Cortex of kidney (tissue), 1 donor: ENCODE measurements at places on chromosomes 12 and 14.

- no peak for DNase-seq
These were observed 54.0 kb upstream of the CDKN3 start for GRCh38 chr14:54342806-54343205.

- no peak for DNase-seq
These were observed 443.4 kb downstream of the GLT1D1 start for GRCh38 chr12:129296671-129297070.

DNA sequence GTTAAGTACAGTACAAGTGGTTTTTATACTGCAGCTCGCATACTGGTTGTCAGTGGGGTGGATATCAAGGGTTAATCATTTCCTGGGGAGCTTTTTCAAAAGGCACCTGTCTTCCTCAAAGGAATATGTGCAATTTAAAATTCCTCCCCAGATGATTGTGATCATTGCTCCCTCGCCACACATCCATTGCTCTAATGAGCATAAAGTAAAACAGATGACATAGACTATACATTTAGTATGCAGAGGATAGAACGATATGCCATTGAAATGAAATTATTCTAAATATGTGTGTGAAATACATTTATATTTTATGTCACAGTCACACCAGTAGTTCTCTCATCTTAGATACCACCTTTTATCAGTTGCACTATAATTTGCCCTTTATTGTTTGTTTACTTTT, 36.4 kb upstream of the KCNMB4 start:
- DNase-seq: no peak

DNA sequence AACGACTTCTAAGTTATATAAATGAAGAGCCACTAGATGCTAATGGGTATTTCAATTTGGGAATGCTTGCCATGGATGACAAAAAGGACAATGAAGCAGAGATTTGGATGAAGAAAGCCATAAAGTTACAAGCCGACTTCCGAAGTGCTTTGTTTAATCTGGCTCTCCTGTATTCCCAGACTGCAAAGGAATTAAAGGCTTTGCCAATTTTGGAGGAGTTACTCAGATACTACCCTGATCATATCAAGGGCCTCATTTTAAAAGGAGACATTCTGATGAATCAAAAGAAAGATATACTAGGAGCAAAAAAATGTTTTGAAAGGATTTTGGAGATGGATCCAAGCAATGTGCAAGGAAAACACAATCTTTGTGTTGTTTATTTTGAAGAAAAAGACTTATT, 52.8 kb downstream of the TMTC3 start:
- DNase-seq: no peak

DNA sequence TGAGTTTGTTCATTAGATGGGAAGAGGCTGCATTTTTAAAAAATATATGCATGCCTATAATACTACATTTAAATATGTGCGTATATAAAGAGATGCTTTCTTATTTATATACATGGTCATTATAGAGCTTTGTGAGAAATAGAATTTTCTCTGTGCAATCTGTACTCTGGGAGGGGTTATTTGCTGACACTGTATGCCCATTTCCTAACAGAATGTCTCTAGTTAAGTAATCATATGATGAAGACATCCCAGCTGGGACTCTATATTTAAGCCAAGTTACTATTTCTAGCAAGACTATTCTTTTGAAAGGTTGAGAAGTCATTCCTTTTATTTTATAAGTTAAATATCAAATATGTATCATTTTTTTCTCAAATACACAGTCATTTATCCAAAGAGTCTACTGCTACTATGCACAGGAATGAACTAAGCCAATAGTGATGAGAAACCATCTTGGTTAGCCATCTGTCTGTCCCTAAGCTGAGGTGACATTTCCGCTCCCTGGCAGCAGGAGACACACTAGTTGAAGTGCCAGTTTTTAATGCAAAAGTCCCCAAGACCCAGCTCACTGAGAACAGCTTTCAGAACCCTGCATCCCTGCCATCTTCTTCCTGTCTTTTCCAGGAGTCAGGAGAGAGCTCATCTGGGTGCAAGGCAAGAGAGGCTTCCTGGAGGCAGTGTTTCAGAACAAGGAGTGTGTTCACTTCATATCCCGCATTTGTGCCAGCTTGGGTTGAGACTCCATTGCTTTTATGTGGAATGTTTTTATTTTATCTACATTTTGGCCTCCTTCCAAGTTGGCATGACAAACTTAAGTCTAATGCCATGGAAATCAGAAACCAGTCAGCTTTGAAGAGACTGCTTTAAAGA, 69.5 kb downstream of the TMEM132C start:
- no peak for DNase-seq
